ENCODE measurements at places on chromosomes 16 and 17.

- no peak for DNase-seq
These were observed 4.1 kb upstream of the UBTF start for GRCh38 chr17:44223541-44224071.

DNA sequence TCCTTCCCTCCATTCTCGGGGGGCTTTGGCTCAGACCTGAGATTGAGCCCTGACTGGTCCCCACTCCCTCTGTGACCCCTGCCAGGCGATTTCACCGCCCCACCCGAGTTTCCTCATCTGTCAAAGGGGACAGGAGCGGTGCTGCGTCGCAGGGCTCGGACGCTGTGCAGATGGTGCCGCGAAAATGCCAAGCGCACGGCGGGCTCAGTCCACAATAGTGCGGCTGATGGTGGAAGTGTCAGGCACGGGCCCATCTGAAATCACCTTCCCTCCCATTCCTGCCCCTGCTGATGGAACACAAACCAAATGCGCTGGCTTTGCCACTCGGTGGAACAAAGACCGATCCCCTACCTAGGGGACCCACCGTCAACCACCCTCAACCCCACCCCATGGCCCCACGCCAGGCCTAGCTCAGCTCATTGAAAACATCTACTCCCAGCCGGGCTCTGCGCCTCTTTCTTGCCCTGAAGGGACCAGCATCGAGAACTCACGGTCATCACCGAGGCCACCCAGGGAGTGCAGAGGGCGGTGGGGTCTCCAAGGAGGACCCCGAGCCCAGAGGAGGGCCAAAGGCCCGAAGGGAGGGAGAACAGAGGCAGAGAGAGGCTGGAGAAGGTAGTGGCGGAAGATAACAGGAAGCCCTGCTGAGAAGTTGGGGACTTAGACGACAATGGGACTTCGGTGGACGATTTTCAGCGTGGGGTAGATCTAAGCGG is 1.4 kb downstream of the CARHSP1 start:
- DNase-seq = no peak

DNA sequence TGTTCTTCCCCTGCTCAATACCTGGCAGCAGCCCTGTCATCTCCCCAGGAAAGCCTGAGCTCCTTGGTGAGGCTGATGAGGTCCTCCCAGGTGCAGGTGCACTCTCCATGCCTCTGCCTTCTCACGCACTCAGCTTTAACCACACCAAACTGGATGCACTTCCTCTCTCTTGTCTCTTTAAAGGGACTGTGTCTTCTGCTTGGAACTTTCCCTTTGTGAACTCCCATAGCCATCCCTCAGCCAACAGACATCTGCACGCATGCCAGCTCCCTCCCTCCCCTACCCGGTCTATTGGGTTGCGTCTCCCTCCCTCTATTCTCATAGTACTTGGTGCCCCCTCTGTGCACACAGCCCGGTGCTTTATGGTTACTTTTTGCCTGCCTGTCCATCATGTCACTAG is 231.2 kb downstream of the MSI2 start:
- DNase-seq = no peak

DNA sequence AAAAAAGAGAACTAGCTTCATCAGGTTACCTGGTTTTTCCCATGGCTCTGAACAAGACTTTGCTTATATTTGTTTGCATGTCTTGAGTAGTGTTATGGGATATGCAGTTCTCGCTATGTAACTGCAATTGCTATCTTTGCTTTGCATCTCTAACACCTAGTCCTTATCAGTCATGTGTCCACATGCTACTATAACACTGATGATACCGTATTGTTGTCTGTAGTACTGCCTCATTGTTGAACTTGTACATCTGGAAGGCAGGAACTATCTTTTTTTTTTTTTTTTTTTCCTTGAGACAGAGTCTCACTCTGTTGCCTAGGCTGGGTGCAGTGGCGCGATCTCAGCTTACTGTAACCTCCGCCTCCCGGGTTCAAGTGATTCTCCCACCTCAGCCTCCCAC is 2.5 kb downstream of the PSME3 start:
- DNase-seq = no peak

DNA sequence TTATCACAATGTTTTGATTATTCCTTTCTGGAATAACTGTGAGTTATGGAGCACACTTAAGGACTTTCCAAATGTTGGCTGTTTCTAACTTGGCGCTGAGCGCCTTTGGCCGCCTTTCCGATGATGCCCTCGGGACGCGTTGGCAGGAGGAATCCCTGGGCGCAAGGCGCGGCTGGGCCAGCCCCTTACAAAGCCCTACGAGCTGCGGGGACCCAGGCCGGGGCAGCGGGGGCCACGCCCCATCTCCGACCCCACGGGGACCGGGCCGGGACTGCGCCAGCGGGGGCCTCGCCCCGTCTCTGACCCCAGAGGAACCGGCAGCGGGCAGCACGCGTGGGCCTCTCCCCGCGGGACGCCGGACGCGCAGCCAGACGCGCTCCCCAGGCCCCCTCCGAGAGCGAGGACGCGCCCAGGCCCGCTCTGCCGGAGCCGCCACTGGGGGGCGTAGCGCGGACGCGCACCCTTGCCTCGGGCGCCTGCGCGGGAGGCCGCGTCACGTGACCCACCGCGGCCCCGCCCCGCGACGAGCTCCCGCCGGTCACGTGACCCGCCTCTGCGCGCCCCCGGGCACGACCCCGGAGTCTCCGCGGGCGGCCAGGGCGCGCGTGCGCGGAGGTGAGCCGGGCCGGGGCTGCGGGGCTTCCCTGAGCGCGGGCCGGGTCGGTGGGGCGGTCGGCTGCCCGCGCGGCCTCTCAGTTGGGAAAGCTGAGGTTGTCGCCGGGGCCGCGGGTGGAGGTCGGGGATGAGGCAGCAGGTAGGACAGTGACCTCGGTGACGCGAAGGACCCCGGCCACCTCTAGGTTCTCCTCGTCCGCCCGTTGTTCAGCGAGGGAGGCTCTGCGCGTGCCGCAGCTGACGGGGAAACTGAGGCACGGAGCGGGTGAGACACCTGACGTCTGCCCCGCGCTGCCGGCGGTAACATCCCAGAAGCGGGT is at the start of gene GAA:
GAA (plus strand) TSS at position 571 of the 935 bp plus-strand sequence. CDS start 3,006 bp downstream, outside the sequence.
- peak; percentile 69 for DNase-seq

DNA sequence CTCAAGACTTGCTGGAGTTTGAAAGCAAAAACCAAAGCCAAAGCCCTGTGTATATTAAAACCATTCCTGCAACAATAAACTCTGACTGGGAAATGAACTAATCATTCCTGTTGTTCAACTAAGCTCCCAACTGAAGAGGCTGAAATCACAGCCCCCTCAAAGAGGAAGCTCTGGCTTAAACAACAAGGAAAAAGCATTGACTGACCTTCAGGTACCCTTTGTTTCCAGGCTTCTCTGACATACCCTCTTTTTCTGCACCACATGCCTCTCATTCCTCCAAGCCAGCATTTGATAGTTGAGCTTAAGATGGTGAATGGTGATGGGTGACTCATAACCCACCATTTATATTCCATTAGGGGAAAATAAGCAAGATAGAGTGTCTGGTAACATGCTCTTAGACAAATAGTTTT is 470.9 kb upstream of the SOX9 start:
- DNase-seq = no peak

DNA sequence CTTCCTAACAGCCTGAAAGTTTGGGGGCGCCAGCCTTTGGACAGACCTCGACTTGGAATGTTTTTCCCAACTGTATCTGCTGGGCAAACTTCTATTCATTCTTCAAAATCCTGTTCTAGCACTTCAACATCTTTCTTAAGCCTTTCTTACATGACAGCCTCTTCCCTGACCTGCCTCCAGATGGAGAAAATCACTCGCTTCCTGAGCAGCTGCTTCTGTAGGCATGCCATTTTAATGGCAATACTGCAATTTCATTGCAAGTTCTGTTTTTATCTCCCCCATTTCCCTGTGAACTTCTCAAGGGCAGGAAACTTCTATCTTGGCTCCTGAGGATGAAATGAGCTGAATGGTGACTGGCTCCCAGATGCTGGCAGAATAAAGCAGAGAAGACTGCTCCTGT is 128.8 kb upstream of the ASIC2 start:
- DNase-seq = no peak

DNA sequence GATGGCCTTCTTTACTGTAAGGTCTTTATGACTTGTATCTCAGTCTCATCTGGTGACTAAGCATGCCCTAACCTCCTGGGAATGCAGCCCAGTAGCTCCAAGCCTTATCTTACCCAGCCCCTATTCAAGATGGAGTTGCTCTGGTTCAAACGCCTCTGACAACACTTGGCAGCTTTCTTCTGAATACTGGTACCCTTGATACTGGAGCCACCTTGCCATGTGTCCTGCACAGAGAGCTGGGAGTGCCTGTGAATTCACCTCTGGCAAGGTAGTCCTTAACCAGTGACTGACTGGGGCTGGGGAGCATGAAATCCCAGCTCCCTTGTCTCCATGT is 17.2 kb downstream of the NUDT7 start:
- no peak for DNase-seq

DNA sequence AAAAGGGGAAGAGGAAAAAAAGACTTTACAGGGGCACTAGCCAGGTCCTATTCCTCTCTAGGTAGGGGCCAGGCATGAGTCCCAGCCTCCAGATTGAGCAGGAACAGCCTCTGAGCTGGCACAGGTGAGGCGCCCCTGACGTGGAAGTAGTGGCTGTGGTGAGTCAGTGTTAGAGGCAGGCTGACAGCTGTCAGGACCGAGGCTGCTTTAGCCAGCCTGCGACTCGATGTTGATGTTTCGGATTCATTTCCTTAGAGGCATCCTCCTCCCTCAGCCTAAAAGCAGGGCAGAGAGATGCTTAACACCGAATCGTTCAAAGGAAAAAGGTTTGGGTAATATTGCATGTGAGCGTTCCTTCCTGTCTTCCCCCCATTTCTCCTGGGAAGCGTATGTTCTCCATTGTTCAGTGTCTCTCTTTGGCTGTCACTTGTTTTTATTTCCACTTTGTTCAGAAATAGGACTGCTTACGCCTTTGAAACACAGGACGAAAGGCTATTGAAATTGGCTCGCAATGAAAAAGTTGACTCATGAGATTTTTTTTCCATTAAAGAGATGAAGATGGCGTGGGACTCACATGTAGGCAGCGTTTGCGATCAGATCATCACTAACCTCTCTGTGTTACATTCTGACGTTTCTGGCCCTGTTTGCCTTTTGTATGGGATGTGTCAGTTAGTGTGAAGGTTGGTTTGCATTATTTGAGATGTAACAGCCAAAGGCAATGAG is 1.3 kb downstream of the KIAA0513 start:
- peak; percentile 10 for DNase-seq

Data from activated naive CD4-positive, alpha-beta T cell (primary cell).